Stromal cell of bone marrow (primary cell): ENCODE measurements at places on chromosomes 4 and X.

GRCh38 chrX:39613482-39613995, 484.2 kb downstream of the BCOR start:
- DNase-seq = no peak

DNA sequence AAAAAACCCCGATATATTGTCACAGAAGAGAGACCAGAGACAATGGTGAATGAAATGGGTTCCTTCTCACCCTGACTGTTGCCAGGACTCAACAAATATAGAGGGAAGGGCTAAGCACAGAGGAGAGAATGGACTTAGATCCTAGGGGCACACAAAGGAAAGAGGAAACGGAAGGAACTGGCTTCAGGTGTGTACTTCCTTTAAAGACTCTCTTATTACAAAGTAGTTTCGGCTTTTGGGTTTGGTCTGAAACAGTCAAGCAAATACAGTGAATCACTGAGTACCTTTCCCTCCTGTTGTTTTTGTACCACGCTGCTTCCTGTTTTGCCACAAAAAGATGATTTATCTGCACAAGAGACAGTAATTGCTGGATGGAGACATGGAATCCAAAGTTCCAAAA, 46.1 kb upstream of the S100G start:
- no peak for DNase-seq

GRCh38 chr4:20348411-20348810, 96.7 kb downstream of the SLIT2 start:
- no peak for DNase-seq

GRCh38 chr4:175873707-175874106, 61.6 kb upstream of the GPM6A start:
- DNase-seq = no peak

DNA sequence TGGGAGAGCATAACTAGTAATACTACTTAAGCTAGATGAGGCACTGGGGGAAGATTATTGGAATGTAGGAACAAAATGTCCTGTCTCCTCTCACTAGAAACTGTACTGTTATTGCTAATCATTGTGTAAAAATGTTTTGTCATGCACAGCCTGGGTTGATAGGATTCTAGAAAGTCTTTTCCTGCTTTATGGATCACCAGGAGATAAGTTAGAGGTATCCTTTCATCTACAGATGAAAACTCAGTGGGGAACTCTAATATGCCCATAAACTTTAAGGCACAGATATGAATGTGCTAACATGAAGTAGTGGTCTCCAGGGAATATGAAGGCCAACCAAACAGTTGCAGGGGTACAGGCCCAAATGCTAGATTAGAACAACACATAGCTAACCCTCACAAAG, 57.5 kb downstream of the SRPX start:
- DNase-seq = no peak

GRCh38 chr4:44908565-44908964, 182.2 kb upstream of the GNPDA2 start:
- no peak for DNase-seq

- DNase-seq = no peak
Observed at GRCh38 chr4:87532109-87532508, 2.9 kb upstream of the SPARCL1 start.
